ENCODE measurements at places on chromosomes 1 and 21.

DNA sequence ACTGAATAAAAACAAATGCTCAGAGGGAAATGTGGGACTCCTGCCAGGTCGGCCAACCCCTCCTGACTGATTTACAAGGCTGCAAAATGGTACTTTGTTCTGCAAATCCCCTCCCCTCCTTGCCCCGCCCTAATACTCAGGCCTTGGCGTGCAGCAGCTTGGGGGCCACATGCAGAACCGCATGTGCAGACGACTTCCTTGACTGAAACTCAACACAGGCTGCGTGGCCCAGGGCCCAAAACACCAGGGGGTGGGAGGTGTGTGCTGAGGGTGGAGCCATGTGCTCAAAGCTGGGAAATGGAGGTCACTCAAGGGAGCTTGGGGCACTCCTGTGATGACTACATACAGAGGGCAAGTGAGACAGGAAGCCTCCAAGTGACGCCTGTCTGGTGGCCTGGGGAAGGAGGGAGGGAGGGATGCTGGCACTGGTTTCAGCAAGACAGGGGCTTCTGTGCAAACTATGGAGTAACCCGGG lies 87.2 kb downstream of the MRPL37 start:
- DNase-seq = peak; percentile 85

DNA sequence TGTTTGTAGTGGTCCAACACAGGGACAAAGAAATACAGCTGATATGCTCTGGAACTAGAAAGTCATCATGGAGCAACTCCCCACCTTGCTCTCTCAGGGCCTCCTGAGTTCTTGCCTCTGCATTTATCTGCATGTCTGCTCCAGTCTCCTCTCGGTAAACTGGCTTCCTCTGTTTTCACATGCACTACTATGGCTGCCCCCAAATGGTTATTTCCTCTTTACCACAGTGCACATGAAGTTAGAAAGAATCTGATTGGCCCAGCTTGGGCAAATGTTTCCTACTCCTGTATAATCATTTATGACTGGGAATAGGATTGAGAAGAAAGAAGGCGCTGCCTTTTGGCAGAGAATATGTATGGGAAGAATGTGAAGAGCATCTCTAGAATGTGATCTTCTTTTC lies 16.5 kb upstream of the PSMB2 start:
- DNase-seq = no peak

- DNase-seq = no peak
Measured at GRCh38 chr21:46361935-46362334, 38.0 kb downstream of the PCNT start.

DNA sequence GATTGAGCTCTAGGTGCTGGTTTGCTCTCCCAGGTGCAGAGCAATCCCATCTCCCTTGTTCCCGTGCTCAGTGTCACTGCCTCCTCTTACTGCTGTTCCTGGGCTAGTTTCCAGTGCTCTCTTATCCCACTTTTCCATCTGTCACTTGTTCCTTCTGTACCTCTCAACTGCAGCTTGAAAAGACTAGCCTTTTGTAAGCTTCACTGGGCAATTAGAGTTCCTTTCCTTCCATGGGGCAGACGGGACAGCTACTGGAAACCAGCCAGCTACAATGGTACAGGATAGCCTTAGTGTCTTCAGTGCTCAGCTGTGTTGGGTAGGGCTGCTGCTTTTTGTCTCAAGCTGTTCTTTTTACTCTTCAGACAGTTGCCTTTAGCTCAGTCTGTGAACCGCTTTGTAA lies 31.6 kb downstream of the AGT start:
- DNase-seq = no peak

DNA sequence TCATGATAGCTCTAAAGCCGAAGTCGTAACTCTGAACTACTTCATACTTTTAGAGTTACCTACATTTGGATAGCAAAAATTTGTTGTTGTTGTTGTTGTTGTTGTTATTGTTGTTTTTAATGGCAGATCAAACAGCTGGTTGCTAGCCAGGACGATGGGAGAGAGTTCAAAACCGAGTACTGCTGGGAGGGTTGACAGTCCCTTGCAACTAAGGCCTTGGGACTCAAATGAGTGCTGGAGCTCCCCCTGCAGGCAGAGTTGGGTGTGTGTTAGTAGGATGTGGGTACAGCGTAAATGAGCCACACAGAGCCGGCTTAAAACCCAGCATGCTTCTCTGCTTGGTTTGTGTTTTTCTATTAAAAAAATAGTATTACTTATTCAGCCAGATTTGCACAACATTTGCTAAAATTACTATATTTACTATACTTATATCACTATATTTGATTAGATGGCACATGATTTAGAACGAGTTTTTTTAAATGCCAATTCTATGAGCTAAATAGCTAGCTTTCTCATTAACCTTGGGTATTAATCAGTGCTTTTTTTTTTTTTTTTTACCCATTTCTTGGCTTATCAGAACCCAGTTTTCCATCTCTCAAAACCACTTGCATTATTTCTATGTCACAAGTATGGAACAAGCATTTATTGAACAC lies 129.2 kb upstream of the SYT6 start:
- DNase-seq = peak; percentile 79

GRCh38 chr1:234143681-234144080 lies 229.6 kb upstream of the COA6 start:
- DNase-seq = no peak

DNA sequence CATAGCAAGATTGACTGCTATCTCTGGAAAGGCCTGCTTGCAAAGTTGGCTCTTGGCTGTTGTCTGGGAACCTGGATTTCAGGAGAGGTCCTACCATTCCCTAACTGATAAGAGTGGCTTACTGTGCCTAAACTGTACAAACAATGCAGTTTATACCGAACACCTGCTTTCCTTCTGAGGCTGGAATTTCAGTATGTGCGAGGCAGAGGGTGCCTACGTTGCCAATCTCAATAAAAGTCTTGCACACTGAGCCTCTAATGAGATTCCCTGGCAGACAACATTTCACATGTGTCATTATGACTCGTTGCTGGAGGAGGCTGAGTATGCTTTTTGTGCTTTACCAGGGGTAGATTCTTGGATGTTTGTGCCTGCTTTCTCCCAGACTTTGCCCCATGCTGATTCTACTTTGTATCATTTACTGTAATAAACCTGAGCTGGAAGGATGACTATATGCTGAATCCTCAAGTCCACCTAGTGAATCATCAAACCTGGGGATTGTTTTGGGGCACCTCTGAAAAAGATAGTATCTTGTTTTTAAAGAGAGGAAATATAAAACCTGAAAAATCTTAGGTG lies 58.9 kb upstream of the GNG4 start:
- no peak for DNase-seq

GRCh38 chr1:7721940-7722669 lies 49.0 kb upstream of the VAMP3 start:
- DNase-seq = no peak

DNA sequence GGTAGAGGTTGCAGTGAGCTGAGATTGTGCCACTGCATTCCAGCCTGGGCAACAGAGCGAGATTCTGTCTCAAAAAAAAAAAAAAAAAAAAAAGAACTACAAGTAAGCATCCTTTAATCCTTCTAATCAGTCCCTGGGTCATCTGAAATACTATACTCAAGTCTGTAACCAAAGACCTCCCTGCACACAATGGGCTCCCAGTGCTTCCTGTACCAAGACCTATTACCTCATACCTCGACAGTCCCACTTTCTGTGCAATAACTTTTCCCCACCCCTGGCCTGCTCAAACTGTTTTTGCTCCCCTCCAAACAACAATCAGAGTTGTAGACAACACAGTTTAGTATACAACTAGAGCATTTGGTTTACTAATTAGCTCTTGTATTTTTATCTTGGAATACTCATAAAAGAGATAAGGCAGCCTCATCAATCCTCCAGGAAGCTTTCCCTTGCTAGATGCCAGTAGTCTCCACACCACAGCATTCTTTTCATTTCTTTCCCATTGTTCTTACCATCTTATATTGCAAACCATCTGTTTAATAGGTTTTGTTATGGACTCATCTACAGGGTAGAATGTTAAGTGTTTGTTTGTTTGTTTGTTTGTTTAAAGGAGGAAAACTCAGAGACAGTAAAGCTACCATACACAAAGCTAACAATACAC lies 19.2 kb upstream of the RLF start:
- DNase-seq = no peak

DNA sequence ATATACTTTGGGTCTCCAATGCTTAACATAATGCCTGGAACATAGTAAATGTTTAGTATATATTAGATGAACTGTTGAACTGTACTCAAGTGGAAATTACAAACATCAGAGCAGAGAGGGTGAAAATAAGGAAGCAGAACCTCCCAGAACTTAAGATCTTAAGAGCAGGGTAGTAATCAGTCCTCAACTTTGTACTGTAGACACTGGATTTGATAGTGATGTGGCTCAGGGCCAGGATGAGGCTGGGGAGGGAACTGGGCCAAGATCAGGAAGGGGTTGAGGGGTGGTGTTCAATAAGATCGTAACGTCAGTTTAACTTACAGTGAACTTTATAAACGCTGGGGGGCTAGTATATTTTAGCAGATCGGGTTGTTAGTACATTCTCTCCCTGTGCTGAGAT lies 15.4 kb downstream of the MPZL1 start:
- DNase-seq = no peak

DNA sequence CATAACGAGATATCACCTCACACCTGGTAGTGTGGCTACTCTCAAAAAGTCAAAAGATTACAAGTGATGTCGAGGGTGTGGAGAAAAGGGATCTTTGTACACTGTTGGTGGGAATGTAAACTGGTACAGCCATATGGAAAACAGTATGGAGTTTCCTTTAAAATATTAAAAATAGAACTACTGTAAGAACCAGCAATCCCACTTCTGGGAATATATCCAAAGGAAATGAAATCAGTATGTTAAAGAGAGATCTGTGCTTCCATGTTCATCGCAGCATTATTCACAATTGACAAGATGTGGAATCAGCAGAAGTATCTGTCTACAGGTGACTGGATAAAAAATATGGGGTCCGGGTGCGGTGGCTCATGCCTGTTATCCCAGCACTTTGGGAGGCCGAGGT lies 7.6 kb upstream of the PIK3C2B start:
- DNase-seq = no peak

DNA sequence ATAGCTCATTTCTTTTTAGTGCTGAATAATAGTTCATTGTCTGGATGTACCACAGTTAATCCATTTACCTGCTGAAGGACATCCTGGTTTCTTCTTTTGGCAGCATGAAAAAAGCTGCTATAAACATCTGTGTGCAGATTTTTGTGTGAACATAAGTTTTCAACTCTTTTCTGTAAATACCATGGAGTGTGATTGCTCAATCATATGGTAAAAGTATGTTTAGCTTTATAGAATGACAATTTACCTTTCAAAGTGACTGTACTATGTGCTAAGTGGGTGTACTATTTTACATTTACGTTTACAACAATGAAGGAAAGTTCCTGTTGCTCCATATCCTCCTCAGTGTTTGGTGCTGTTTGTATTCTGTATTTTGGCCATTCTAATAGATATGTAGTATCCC lies 49.0 kb downstream of the RUNX3 start:
- no peak for DNase-seq

- DNase-seq = no peak
Measured at GRCh38 chr1:228801068-228801467, 65.8 kb downstream of the RHOU start.

GRCh38 chr1:108182959-108183700 lies 17.0 kb downstream of the SLC25A24 start:
- no peak for DNase-seq

GRCh38 chr1:241306125-241306790 lies 50.7 kb downstream of the RGS7 start:
- DNase-seq = no peak

DNA sequence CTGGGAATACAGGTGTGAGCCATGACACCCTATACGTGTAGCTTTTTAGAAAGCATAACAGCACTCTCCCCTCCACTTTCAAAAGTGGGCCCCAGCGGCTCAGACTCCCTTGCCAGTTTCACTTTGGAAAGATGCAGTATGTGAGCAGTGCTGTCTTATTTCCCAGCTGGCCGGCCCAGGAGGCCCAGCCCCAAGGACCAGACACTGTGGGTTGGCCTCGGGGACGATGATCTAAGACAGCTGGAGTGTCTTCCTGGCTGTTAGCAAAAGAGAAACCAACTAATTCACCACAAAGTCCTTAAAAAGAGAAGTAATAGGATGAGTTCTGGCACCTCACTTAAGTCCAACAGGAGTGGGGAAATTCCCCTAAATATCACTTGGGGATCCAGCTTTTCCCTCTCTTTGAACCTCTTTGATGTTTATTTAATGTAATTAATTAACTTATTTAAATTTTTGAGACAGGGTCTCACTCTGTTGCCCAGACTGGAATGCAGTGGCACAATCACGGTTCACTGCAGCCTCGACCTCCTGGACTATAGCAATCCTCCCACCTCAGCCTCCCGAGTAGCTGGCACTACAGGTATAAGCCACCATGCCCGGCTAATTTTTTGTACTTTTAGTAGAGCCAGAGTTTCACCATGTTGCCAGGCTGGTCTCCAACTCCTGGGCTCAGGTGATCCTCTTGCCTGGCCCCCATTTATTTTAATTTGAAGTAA lies 17.6 kb upstream of the CLIC4 start:
- DNase-seq = no peak

DNA sequence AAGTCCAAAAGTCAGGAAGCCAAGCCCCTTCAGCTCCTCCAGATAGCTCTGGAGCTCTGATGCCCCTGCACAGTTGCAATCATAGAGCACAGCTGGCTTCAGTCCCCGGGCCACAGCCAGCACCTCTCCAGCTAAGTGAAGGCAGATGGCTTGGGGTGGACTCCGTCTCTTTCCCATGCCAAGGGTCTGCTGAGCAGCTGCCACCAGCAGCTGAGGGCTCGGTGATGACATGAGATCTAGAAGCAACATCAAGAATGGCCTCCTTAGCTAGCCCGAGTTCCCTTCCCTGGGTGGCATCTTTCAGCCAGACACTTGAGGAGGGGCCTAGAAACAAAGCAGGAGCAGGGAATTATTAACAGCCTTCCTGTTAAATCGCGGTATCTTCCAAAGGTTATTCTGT lies 973 bp downstream of the C1orf74 start:
- DNase-seq = no peak

- DNase-seq = no peak
Measured at GRCh38 chr1:111602974-111603373, 16.6 kb upstream of the RAP1A start.

DNA sequence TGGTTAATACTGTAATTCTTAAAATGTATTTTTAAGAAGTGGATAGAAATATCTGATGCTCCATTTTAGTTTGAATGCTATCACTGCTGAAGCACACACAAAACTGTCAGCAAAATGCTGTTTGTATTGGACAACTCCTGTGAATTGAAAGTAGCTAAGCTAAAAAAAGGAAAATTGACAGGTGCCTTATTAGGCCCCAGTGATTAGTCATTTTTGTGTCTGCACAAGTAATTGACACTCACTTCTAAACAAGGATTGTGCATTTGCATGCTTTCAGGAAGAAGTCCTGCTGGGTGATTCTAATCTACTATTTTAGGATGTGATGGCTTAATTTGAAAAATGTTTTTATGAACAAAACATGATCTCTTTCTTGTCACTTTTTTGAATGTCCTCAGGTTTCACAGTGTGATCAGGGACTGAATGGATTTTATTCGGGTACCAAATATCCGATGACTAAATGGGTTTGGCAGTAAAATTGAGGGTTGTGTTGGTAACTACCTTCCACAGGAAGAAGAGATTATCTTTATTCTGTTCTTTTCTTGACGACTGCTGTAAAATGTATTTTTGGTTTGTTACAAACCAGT lies 13.0 kb upstream of the MAP3K7CL start:
- DNase-seq = no peak

- no peak for DNase-seq
Measured at GRCh38 chr1:108154314-108154713, 45.8 kb downstream of the SLC25A24 start.

Measured in NK-92 treated with Interleukin-12 subunit alpha and Interleukin-12 subunit beta, amount 100 ng/mL, for 24 hours (cell line).